ENCODE measurements at places on chromosomes 2 and 18.
A peak's percentile ranks its signal among the peaks of the same experiment; 100 is the strongest.

- no peak for DNase-seq
These were observed 612.1 kb downstream of the KCNJ3 start for GRCh38 chr2:155310589-155310988.

DNA sequence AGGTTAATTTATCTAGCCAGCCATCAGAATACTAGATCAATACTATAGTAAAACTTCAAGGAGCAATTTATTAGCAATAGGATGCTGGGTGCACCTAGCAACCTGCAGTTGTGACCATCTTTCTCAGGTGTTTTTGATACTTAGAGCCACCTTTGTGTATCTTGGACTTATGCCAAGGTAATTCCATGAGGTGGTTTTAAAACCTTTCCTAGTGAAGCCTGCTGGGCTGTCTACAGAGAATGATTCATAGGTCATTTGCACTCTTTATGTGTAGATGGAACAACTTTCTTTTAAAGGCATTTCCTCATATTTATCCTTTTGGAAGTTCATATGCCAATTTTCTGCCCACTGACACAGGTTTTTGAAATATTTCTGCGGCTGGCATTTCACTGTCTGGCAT lies 1030.1 kb upstream of the POU3F3 start:
- no peak for DNase-seq

DNA sequence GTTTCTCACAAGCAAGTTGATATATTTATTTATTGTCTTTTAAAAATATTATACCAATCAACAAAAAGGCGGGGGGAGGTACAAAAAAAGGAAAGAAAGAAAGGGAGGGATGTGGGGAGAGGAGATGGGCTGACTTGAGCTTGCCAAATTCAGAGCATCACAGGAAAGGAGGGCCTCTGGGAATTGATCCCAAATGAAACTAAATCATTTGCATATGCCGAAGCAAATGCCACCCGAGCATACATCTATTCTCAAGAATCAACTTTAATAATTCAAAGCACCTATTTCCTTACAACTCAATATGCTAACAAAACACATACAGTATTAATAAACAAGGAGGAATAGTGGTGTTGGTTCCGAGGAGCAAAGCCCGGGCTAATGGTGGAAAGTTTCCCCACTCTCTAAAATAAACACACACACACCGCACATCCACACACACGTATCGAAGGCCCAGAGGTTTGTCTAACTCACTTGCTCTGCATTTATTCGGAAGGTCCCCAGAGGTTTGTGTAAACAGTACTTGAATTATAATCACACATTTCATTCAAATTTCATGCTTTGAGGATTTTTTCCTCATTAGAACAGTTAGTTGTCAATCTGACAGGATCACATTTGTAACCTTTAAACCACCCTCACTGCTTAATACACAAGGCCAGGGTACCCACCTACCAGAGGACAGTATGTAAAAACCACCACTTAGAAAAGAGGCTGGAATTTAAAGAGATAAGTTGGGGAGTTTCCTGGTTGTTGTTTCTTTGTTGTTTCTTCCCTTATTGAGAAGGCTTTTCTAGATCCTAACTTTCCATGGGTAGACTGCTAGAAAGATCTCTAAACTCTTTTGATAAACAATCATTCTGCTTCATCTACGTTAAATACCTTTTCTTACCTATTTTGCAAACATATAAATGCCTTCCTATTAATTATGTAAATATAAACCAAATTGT lies 264.7 kb downstream of the TCF4 start:
- DNase-seq, result no peak

DNA sequence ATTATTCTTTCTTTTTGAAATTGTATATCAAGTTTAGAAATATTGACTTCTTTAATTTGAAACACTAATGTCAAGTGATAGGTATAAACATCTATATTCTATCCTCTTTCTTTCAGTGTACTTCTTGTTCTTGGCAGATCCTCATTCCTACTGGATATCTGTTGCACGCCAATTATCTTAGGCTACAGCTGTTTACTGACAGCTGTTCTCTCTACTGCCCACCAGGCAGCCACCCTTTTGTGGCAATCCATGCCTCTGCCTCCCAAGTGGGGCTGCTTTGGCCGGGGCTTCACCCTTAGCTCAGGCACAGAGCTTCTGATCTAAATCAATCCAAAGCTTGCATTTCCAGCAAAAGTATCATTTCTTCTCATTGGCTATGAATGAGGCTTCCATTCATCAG lies 50.6 kb upstream of the ITSN2 start:
- DNase-seq, result no peak

DNA sequence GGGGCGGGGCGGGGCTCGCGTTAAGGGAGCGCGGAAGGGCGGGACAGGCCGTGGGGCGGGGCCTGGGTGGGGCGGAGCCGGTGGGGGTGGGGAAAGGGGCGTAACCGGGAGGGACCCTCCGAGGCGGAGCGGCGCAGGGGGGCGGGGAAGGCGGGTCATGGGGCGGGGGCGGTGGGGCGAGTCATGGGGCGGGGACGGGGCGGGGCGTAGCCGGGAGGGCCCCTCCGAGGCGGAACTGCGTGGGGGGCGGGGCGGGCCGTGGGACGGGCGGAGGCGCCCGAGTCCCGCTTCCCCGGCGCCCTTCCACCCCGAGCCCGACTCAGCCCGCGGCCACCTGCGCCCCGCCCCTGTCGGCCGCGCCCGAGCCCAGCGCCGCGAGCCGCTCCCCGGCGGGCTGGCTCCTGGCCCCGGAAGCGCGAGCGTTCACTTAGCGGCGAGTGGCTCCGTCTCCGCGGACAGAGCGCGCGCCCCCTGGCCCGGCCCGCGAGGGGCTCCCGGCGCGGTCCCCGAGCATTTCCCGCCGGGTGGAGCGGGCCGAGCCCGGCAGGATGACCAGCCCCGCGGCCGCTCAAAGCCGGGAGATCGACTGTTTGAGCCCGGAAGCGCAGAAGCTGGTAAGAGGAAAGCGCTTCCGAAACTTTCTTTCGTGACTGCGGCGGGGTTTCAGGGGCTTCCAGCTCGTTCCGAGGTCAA lies 64.7 kb downstream of the LRRFIP1 start:
- peak; percentile 94 for DNase-seq

DNA sequence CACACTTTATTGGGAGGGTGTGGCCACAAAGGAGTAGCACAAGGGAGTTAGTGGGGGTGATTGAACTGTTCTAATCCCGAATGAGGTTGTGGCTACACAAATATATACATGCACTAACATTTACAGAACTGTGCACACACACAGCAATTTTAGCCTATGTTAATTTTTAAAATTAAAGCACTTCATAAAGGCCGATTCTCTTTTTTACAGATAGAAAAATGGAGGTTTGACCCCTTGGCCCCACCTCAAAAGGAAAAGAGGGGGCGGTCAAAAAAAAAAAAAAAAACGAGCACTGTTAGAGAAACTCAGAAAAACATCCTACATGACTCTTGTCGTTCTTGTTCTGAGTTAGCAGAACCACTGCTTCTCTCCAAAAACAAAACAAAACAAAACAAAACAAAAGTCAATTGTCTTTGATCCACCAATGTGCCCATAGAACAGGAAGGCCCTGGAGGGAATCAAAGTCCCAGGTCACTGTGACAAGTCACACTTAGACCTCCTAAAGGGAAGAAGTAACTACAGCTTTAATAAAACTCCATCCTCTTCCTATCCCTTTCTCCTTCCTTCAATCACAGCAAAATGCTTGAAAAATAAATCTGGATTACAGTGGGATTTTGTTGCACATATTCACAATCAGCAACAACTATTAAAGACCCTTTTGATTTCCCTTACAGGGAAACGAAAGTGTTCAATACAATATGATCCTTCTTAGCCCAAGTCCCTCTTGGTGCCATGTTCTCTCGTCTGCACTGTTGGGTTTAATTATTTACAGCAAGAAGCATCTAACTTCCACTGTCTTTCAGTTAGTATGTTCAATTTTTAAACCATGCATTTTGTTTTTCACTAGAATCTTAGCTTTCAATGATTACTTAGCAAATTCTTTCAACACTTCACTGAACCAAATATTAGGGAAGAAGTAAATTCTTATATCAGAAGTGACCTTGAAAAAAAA lies 16.6 kb downstream of the LRP2 start:
- no peak for DNase-seq

GRCh38 chr2:231601356-231602229 lies 8.9 kb downstream of the TEX44 start:
- DNase-seq, result peak; percentile 56

DNA sequence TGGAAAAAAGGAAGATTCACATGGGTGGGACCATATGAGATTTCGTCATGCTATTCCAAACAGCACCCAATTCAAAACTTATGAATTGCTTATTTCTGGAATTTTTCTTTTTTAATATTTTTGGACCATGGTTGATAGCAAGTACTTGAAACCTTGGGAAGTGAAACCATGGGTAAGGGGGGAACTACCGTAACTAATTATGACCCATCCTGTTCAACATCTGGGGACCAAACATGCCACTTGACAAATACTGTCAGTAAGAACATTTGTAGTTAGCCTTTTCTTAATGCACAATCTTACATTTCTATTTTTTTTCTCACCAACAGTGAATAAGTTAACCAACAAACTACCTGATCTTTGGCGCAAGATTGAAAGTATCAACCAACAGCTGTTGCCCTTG lies 105.7 kb upstream of the TTC39C start:
- DNase-seq, result no peak

DNA sequence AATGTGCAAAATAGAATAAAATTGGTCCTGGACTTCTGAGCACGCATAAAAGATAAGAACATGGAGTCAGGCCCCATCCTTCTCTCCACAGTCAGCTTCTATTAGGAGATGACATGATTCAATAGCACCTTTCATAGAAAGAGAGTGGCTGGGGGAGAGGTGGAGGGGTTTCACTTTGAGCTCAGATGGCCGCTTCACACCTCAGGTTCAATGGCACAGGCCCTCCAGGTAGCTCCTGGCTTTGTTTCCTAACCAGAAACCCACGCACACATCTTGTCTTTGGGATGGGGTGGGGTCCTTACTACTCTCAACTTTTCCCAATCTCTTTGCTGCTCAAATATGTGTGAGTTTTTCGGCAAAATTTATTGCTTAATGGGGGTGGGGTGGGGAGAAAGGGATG lies 332.3 kb downstream of the CLIP4 start:
- DNase-seq, result no peak

- DNase-seq, result no peak
These were observed 65.6 kb downstream of the MRPS9 start for GRCh38 chr2:105103481-105103880.

DNA sequence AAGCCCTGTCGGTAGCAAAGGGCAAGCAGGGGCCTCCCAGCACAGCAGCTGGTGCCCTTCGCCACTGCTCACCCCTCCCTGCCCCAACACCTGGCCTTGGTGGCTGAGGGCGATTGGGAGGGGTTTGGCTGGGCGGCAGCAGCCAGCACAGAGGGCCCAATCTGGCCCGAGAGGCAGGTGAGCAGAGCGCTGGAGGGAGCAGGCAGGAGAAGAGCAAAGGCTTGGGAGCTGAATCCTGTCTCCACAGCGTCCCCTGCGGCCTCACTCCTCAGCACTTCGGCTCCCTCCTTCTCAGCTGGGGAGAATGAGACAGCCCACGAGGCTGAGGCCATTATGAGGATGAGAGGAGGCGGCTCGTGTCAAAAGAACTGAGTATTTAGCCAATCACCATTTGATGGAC lies 74.9 kb upstream of the TAF1B start:
- DNase-seq, result no peak

- no peak for DNase-seq
These were observed 764.9 kb downstream of the DSC3 start for GRCh38 chr18:30277676-30278075.

GRCh38 chr18:45856531-45856930 lies 31.1 kb downstream of the SIGLEC15 start:
- DNase-seq, result no peak

DNA sequence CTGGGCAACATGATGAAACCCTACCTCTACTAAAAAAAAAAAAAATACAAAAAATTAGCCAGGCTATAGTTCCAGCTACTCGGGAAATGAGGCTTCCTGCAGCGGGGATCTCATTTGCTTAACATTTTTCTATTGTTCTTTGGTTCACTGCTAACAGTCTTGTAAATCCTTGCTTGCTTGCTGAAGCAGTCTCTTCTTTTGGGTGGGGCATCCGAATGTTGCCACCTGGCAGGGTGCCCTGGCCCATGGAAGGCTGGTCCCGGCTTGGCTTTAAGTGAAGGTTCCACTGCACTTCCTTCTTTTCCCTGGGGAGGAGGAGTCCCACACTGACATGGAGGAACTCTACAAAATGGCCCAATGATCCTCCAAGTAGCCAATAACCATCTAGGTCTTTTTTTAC lies 6.0 kb upstream of the ANKRD29 start:
- DNase-seq, result no peak

DNA sequence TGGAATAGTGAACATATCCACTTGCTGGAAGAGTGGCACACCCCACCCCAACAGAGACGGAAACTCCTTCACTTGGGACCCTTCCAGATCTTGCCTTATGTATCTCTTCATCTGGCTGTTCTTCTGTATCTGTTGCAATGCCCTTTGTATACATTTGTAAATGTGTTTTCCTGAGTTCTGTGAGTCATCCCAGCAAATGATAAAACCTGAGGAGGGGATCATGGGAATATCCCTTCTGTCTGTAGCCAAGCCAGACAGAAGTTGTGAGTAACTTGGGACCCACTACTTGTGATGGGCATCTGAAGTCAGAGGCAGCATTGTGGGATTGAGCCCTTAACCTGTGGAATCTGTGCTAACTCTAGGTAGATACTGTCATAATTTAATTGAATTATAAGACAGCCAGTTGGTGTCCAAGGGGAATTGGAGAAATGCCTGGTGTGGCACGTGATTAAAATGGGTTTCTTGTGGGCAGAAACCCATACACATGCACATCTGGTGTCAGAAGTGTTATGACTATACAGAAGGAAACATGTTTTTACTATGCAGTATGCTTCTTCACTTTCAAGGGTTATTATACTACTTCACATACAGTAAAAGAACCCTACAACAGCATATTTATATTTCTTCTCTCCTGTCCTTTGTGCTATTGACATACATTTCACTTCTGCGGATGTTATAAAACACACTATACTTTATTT lies 32.3 kb upstream of the TMEM247 start:
- no peak for DNase-seq

GRCh38 chr2:229150317-229150716 lies 120.8 kb downstream of the PID1 start:
- no peak for DNase-seq

GRCh38 chr2:58890865-58891525 lies 649.9 kb upstream of the FANCL start:
- no peak for DNase-seq

GRCh38 chr2:60834270-60834717 lies 47.1 kb upstream of the REL start:
- no peak for DNase-seq

- no peak for DNase-seq
These were observed 198.4 kb upstream of the PARD3B start for GRCh38 chr2:204346906-204347305.

Measured in stimulated activated CD8-positive, alpha-beta memory T cell treated with anti-CD3 and anti-CD28 coated beads, Interleukin-15, amount 100 ng/mL, for 48 hours (primary cell).